ENCODE measurements at places on chromosomes 5 and 9.

DNA sequence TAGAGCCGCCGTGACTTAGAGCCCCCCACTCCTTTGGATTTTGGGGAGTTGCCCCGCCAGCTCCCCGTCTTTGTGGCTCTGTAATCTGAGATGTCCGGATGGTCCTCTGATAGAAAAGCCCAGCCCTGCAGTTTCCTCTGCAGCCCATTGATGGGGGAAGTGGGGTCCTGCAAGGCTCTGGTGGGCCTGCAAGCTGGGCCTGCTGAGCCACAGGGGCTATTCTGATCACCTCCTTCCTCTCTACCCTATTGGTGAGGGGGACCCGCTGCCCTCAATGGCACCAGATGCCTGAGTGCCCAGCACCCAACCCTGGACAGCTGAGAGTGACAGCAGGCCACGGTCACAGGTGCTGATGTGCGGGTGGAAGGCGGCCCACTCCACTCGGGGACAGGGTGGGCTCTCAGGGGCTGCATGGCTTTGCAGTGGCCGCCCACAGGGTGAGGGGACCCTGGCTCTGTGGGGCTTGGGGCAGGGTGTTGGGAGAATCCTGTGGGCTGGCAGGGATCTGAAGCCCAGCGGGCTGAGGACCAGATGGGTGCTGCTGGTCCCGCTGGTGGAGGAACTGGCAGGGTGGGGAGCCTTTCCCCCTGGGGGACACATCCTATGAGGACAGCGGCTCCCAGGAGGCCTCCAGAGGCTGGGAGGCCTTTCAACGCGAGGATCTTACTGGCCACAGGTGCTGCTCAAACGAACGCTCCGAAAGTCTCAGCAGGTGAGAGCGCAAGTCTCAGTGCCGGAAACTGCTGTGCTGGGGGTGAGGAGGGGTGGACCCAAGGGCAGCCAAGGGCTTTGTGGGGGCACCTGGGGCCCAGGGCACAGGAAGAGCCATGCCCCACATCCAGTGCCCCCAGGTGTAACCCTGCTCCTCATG is 30.0 kb upstream of the LPCAT1 start:
- DNase-seq, result no peak

- DNase-seq, result no peak
Observed at GRCh38 chr9:114272739-114273431, 50.0 kb upstream of the ORM1 start.

- no peak for DNase-seq
Observed at GRCh38 chr9:36788534-36788933, 215.8 kb downstream of the MELK start.

DNA sequence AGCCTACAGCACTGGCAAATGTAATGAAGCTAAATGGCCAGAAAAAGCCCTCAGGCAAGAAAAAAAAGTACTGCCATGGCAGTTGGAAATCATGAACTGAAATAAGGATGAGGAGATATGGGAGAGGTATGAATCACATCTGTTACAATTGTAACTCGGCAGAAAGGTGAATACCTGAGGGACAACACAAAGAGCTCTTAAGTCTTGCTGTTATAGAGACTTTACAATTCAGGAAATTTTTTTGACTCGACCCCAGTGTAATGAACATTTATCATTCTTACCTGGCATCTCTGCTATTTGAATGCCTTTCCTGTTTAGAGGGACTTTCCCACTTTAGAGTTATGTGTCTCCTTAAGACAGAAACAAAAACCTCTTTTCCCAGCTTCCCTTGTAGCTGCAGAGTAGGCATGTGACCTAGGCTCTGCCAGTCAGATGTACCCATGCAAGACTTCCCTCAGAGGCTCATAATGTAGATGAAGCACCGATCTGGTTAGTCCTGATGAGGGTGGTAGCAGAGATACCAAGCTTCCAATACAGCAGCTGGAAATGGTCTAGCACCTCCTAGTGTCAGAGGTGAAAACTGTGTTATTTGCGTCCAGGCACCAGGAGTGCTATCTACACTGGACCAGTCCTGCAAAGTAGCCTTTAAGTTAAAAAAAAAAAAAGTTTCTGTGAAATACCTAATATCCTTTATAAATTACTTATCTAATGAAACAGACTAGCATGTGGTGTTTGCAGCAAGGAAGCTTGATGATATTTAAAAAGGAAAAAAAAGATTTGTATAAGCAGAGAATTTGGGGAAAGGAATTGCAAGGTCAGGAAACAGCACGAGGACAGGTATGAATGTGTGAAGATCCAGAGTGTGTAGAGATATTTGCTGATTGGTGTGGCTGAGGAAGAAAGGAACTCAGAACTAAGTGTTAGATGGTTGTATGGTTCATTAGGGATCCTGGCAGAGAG is 146.9 kb upstream of the SLC1A3 start:
- no peak for DNase-seq

DNA sequence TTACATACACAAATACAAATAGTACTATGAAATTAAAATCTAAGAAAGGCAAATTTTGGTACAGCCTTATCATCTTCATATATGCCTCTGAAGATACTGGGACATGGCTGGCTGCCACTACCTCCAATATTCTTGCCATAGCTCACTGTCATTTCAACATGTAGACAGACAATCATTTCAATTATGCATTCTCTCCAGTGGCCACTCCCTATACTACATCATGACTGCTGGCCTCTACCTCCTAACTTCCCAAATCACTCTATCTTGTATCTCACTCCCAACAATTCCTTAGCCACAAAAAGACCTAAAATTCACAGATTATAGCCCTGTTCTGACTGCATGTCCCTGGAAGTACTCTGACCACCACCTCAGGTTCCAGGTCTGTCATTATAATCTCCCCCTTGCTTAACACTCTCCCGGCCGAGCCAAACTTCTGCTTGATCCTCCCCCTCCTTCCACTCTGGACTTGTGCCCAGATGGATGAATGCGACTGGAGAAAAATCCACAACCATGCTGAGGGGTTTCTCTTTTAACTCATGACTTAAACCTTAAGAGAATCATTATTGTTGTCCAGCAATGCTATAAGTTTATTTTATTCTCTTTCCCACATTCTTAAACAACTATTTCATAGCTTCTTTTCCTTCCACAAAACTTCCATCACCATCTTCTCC is 225.3 kb upstream of the TLE4 start:
- no peak for DNase-seq

- DNase-seq, result no peak
Observed at GRCh38 chr9:111720174-111720573, 58.8 kb downstream of the GNG10 start.

GRCh38 chr5:6448622-6449464 is at the start of gene UBE2QL1:
Gene UBE2QL1, plus strand, starts transcription at chr5:6448859. Its CDS starts 35 bp downstream, at chr5:6448894.
- no peak for DNase-seq

DNA sequence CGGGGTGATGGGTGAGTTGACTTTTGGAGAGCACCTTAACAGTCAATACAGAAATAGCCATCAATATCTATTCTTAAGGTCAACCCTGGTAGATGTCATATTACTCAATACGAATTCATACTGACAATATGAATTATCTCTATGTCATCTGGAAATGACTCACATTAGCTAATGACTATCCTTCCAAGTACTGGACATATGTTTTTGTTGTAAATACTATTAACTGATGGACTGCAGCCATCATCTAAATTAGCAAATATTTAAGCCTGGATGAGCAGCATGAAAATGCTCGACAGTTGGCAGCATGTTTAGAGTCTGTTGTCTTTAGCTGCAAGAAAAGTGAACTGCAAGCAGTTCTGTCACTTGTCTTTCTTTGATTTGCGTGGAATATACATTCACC is 19.6 kb upstream of the ISOC1 start:
- DNase-seq, result no peak

DNA sequence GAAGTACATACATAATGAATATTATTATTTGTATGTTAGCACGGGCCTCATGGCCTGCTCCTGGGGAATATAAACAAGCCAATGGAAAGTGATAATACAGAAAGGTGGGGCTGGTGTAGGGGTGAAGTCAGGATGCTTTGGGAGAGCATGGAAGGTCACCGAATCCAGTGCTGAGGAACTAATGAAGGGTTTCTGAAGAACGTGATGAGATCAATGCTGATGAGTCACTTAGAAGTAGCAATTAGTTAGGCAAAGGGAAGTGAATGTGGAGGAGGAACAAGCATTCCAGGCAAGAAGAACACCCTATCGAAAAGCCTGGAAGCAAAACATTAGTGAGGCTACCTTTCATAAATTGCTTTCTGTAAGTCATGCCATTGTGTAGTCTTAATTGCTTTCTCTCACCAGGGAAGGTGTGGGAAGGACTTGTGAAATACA is 2.1 kb downstream of the ANXA1 start:
- no peak for DNase-seq

DNA sequence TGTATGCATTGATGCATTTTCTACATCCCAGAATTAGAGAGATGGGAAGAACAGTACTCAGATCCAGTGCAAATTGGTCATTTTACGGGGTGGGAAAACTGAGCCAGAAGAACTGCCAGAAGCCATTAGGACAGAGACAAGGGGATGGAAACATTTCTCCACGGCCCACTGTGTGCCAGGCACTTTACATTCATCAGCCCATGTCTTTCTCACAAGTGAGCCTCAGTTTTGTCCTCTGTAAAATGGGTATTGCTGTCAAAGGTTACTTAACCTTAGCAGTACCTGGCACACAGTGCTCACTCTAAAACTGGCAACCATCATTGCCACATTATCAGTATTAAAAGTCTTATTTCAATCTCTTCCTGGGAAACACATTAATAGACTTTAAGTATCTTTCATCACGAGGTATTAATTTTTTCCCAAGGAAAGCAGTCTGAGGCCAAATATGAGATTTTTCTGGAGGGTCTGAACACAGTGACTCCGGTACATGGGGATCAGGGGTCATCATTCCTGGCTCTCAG is 5.2 kb downstream of the DUSP1 start:
- DNase-seq, result no peak

DNA sequence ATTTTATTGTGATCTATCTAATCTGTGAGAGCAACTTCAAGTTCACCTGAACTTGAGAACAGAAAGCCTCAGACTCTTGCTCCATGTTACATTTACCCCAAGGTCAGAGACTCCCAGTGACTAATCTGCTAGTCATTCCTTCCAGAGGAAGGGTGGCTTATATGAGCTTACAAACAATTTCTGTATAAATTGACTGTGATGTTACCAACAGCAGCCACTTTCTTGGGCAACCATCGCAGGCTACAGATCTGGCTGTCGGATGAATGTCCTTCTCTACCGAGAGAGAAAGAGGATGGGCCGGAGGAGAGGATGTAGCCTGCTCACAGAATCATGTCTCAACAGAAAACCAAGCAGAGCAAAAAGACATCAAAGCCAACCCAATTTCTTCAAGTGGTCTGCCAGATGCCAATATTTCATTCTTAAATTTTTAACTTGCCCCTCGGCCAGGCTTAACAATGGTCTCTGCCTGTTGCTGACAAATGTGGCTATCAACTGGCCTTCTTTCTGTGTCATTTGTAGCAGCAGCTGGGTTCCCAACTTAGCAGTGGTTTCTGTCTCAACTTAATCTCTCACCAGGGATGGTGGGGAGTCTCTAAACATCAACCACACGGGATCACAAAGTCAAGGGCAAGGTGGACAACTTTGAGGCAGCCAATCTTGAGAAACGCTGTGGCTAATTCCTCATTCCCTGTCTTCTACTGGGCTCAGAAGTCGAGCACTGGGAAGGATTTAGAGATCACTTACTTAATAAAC is 81.3 kb downstream of the RAPGEF1 start:
- peak; percentile 48 for DNase-seq

- DNase-seq, result no peak
Observed at GRCh38 chr5:140042643-140043507, at the start of gene NRG2. Gene NRG2, minus strand, starts transcription at chr5:140043299.

DNA sequence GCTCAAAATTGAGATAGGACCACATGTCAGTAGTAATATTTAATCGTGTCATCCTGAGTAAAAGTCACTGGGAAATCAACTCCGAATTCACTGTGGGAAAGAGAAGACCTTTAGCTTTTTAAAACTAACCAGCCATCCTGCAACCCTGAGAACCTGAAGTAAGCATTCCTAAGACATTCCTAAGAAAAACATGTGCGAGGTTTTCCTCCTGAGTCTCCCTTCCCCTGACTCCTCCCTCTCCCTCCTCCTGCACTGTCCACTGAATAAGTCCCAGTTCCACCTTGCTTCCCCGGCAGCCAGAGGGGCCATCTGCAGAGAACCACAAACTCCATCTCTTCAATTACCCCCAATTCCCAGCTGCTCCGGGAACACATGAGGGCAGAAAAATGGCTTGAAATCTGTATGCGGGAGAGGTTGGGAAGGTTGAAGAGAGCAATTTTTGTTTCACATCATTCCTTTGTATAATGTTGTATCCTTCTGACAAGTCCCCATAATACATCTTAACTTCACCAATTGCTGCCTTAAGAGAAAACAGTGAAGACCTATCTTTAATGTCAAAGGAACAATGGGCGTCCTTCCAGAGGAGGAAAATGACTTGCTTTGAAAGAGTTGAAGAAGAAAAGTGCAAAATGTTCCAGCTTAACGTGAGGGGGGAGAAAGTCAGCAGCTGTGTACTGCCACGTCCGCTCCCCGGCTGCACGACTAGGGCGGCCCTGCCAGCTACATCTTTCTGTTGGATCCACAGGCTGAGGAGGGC is 186.3 kb downstream of the ZNF462 start:
- no peak for DNase-seq

DNA sequence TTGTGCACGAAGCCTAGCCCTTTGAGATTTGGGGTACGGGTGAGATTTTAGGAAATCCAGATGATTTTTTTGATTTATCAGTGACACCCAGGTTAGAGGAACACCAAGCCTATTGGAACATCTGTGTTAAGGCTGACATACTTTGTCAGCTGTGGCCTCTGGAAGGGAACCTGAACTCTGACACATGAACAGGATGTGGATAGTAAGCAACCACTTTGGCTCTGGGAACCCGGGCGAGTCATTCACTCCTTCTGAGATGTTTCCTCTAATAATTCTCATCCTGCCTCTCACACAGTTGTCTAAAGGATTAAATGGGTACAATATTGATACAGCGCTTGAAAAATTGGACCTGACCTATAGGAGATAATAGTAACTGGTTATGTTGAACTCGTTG is 67.8 kb downstream of the FGF1 start:
- no peak for DNase-seq

- DNase-seq, result no peak
Observed at GRCh38 chr9:33461492-33461891, 12.2 kb downstream of the NOL6 start.

DNA sequence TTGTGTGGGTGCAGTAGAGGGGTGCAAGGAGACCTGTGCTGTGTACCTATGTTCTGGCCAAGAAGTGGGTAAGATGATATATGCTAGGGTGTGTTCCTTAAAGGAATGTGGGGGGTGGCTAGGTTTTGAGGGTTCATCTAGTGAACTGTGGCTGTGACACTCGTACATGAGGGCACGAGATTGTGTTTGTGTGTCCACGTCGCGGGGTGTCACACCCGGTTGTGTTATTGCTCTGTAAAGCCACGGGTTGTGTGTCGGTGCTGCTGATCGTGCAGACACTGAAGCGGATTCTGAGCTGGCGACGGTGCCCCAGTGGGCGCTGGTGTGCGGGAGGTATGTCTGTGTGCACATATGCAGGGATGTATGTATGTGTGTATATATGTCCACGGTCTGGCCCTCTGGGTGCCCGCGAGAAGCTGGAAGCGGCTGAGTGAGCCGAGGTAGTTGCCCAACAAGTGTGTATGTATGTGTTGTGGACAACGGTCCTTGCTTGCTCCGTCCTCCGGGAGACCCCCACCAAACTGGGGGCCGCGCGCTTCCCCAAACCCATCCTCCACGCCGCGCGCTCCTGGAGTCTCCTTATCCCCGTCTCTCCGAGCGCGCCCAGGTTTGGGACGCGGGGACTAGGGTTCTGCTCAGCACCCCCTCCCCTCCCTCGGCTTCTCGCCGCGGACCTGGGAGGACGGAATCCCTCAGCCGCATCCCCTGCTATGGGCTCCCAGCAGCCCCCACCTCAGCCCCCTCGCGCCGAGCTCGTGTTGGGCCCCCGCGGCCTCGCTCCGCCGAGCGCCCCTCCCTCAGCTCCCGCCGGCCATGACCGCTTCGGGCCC is 639 bp downstream of the PCDH1 start:
- DNase-seq, result no peak

- DNase-seq, result no peak
Observed at GRCh38 chr5:68456756-68457217, 241.2 kb downstream of the PIK3R1 start.

Measured in stimulated activated CD4-positive, alpha-beta T cell treated with anti-CD3 and anti-CD28 coated beads, Interleukin-2, amount 100 ng/mL, for 4 hours (primary cell).